ENCODE measurements at places on chromosomes 6 and 20.

- DNase-seq, result no peak
Observed at GRCh38 chr6:109303164-109303563, 79.1 kb downstream of the CD164 start.

DNA sequence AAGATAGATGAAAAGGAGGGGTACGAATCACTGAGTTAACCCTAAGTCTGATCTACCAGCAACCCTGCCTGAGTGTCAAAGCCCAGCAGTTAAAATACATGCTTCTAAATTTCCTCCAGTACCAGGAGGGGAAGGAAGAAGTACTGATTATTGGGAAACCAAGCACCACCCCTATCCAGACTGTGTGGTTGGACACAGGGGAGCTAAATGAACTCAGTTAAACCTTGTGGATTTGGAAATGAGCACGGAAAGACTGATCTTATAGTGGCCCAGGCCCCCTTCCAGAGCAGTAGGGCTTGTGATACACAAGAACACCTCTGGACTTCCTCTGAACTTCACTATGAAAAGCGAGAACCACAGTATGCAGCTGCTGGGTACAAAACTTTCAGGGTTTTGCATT, 585.6 kb downstream of the MAFB start:
- no peak for DNase-seq

GRCh38 chr20:33910056-33910455, 83.7 kb upstream of the RALY start:
- DNase-seq, result no peak

DNA sequence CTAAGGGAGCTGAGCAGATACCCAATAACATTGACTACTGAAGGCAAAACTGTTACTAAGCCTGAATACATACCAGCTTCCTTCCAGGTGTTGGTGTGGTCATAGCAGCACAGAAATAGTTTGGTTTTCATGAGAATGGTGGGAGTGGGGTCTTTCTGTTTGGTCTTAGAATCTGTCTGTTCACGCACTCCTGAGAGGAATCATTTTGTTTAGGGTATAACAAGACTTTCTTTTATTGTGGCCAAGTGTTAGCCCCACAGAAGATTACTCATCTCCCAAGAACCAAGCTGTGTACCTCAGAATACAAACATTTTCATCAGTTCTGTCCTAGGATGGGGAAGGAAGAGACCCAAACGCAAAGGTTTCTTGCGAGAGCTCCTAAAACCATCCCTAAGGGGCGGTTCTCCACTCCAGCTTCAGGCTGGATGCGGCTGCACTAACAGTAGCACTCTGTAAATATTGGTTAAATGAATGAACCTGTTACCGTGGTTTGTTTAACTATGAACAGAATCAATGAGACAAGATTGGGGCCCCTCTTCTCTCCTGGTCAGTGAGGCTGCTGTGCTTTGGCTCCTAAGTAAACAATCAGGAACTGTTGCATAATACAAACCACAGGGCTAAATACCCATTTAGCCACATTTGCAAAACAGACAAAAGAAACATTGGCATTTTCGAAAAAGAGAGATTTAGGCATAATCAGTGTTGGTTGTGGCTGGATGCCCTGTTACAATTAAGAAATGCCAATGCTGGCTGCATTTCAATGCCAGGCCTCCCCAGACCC, 44.9 kb downstream of the SNAP25 start:
- no peak for DNase-seq

DNA sequence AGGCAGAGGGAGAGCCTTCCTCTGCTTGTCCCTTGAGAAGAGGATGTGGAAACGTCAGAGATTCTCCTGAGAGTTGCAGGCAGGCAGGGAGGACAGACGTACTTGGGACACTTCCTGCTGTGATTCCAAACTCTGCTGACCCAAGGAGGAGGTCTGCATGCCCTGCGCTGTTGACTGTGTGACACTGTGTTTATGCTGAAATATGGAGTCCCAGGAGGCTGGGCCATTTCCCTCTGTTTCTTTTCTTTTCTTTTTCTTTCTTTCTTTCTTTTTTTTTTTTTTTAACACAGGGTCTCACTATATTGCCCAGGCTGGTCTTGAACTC, 63.5 kb upstream of the BHLHE23 start:
- no peak for DNase-seq

GRCh38 chr6:107116328-107116892, 1.1 kb upstream of the BEND3 start:
- no peak for DNase-seq

GRCh38 chr6:5506149-5506548, 244.8 kb downstream of the FARS2 start:
- no peak for DNase-seq

GRCh38 chr6:73579851-73580246, 59.0 kb upstream of the EEF1A1 start:
- DNase-seq, result no peak

- no peak for DNase-seq
Observed at GRCh38 chr6:37665304-37665703, 32.4 kb downstream of the MDGA1 start.

- no peak for DNase-seq
Observed at GRCh38 chr6:150413781-150414281, 45.0 kb downstream of the IYD start.

DNA sequence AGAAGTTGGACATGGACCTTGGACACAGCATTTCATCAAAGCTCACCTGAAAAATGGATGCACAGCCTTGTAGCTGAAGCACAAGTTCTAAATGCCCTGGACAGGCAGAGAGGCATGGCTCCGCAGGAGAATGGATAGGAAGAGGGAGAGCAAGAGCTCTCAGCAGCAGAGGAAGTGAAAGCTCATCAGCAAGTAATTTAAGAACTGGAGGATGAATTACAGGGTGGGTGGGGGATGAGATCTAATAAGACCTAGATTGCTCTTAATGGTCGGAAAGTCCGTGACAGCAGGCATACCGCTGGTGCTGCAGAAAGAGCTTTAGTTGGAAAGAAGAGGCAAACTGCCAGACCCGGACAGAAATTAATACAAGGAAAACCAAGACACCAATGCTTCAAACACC, 37.3 kb upstream of the SAYSD1 start:
- no peak for DNase-seq

DNA sequence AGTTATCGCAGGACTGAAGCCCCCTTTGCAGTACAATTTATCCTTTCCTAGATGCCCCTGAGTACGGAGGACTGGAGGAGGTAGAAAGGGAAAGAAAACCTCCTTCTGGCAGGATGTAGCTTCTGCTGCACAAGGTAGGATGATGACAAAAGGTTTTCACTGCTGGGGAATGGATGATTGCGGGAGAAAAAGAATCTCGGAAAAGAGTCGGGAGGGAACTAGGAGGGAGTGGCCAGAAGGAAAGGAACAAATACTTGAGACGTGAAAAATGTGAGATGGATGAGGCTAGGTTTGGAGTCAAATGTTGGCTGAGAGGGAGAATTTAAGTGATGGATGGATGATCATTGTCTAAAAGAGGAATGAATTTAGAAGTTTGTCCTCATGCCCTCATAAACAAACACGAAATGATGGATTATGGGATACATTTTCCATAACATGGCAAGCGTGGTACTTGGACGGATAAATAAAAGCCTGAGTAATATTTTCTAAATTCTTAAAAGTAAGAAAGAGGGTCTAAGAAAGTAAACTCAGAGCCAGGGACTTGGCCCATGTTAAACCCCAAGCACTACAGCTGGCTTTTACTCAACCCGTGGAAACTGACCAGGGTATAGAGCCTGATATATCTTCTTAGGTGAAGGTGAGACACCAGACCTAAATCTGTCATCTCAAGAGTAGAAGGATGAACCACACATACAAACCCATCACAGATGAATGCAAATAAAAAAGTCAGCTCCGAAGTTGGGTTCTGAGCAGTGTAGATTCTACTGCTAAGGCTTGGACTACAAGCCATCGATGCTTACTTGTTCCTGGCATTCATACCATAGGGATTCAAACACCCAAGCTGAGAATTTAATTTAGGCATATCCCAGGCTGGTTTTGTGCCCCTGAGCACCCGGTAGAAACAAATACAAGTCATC, 72.4 kb downstream of the HFE start:
- DNase-seq, result no peak

DNA sequence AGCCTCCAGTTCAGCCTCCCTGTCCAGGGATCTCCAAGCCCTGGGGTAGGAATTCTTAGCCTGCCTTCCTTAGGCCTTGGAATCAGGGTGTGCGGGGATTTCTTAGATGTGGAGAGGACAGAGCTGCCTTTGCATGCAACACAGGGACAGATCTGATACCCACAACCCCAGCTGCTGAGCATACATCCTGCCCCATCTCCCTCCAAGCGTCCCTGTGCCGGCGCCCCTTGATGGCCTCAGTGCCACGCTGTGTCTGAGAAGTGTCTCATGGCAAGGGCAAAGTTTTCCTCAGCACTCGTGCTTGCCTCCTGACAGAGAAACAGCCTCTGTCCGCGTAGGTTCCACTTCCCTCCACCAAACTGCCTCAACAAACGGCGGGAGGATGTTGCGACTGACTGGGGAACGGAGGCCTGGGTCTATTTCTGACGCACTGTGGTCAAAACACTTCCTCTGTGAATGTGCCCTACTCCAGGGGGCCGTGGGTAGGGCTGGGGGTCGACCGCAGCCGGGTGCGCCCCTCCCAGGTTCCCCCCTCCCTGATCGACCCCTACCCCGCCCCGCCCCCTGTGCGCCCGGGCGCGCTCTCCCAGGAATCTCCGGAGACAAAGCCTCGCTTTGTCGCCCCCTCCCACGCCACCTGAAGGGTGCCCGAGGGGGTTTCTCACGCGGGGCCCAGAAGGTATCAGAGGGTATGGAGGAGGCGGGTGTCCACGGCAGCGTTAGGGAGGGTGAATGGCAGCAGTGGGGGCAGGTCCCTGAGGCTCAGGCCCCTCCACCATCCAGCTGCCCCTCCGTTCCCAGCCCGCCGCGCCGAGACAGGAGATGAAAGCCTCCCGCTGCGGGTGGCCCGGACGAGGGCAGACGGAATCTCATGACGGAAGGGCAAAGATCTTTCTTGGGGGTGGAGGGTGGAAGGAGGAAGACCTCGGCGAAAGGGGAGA, 806 bp downstream of the MICAL1 start:
- DNase-seq, result peak; percentile 47

- no peak for DNase-seq
Observed at GRCh38 chr6:136582711-136583471, 32.7 kb upstream of the MAP7 start.

- DNase-seq, result no peak
Observed at GRCh38 chr20:11186301-11187008, 512.7 kb upstream of the JAG1 start.

- no peak for DNase-seq
Observed at GRCh38 chr6:154950979-154951344, 44.2 kb upstream of the TIAM2 start.

GRCh38 chr20:55567826-55568225, 437.5 kb downstream of the CBLN4 start:
- DNase-seq, result no peak

DNA sequence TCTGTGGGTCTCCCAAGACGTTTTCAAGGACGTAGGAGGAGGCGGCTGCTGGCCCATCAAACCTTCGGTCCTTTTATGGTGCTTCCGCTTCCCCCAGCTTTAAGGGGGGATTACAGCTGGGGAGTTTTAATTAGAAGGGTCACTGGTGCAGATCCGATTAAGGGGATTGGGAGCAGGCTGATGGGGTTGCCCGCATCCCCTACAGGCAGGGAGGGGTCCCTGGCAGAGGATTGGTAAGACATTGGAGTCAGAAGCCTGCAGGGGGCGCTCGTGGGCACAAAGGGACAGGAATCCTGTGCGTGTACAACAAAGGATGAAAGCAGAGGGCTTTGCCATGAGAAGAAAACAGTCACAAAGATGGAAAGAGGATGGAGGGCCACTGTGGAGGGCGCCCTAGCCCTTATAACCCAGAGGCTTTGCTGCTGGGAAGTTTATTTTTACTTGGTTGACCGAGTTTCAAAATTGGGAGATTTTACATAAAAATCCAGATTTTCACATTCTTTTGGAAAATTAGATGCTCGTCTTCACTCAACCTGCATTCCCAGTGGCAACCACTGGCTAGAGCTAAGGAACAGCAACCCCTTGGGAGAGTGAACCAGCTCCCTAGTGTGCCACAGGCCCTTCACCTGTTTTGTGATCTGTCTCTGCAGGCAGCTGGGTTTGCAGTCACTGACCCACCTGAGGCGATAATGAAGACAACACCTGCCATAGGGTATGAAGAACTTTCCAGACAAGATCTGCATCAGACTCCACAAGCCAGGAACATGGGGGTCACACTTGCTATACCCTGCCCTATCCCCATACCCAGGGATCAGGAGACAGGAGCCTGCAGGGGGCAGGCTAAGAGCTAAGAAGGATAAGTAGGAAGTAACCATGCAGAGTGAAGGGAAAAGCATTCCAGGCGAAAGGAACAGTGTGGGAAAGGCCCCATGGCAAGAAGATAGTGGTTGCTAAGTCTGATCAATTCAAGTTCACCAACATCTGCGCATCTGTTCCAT, 97.7 kb downstream of the KCNB1 start:
- peak; percentile 13 for DNase-seq

- no peak for DNase-seq
Observed at GRCh38 chr20:40949346-40949745, 79.3 kb upstream of the TOP1 start.

- DNase-seq, result no peak
Observed at GRCh38 chr20:59772931-59773913, 160.2 kb downstream of the SYCP2 start.

DNA sequence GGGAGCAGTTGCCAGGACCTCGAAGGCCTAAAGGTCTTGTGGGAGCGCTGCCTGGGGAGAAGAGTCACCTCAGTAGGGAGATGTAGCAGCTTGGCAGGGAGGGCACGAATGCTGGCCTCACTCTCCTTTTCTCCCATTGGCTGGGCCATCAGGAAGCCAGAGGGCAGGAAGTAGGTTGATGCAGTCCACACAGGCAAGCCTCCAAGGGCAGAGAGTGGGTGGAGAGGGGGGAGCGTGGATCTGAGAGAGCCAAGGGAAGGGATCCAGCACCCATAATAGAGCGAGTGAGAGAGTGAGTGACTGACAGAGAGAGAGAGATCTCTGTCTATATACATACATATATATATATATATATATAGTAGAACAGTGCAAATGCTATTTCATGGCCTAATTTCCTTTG, 215.3 kb upstream of the LRFN2 start:
- DNase-seq, result no peak

- no peak for DNase-seq
Observed at GRCh38 chr6:15359335-15359862, 113.5 kb downstream of the JARID2 start.

DNA sequence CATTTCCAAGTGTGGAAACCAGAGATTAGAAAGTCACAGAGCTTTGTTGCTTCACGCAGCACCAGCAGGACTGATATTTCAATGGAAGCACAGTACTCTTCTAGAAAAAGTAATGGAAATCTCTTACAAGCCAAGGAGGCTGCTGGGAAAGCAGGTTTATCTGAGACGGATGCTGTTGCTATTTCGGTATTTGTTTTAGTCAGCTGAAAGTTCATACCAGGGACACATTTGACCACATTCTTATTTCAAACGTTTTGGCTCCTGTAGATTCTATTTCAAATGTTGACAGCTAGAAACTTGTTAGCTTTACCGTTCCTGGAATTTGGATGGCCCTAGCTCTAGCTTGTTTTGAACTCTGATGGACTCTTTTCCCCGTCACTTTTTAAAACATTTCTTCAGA, 3.7 kb upstream of the TMEM242 start:
- no peak for DNase-seq

DNA sequence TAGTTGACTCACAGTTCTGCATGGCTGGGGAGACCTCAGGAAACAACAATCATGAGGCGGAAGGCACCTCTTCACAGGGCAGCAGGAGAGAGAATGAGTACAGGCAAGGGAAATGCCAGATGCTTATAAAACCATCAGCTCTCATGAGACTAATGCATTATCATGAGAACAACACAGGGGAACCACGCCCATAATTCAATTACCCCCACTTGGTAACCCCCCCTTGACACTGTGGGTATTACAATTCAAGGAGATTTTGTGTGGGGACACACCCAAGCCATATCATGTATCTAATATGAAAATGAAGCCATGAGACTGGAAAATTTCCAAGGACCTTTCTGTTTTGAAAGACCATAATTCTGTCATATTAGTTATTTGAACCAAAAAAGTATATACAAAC, 342.4 kb upstream of the PLCB4 start:
- no peak for DNase-seq

All from stimulated activated CD8-positive, alpha-beta memory T cell treated with anti-CD3 and anti-CD28 coated beads, Interleukin-4, amount 100 ng/mL, for 1 hour (primary cell).